ENCODE measurements at places on chromosomes 1 and 21.
A peak's percentile ranks its signal among the peaks of the same experiment; 100 is the strongest.

DNA sequence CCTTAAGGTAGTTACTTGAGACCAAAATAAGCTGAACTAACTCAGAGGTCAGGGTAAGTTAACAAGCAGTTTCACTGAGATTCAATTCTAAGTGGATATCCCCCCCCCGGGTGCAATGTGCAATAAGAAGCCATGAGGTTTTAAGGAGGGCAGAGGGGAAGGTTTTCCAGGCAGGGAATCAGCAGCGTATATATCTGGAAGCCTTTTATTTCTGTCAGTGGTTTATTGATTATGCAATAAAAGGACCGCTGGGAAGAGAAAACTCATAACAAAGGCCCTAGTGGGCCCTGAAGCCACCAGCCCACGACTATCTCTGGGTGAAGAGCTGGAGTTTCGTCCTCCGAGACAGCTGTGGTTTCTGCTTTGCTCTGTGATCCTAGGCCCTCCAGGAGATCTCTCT lies 53.1 kb upstream of the CTPS1 start:
- DNase-seq, result no peak

- no peak for DNase-seq
Measured at GRCh38 chr1:182624577-182624976, 20.4 kb upstream of the RGS16 start.

- no peak for DNase-seq
Measured at GRCh38 chr1:192538407-192539296, 36.9 kb upstream of the RGS1 start.

DNA sequence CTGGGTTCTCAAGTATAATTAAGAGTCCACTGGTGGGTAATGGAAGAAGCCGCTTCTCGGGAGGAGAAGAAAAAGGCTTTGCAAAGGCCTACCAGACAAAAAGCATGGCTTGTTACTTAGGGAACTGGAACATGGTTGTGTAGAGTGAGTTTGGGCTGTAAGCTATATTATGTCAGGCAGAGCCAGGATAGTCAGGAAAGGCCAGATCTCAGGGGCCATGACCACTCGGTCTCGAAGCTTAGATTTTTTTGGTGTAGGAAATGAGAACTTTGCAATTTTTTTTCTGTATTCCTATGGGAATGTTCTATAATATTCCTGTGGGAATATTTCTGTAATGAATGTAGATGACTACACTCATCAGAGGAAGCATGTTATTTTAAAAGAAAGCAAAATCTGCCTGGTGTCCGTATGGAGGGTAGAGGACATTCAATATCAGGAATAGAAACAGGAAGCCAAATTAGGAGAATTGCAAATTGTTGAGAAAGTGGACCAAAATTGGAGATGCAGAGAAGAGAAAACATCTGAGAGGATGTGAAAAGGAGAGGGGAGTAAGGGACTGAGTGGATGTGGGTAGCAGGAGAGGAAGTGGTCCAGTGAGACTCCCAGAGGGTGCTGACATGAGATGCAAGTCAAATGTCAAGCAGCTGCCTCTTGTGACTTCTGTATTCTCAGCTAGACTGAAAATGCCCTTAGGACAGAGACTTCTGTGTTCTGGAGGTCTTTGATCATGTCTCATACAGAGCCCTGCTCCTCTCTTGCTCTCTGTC lies 45.2 kb upstream of the HAO2 start:
- no peak for DNase-seq

GRCh38 chr1:53560581-53561502 lies 101.6 kb downstream of the DMRTB1 start:
- DNase-seq, result no peak

GRCh38 chr1:45508295-45509151 lies 8.4 kb downstream of the MMACHC start:
- DNase-seq, result no peak

DNA sequence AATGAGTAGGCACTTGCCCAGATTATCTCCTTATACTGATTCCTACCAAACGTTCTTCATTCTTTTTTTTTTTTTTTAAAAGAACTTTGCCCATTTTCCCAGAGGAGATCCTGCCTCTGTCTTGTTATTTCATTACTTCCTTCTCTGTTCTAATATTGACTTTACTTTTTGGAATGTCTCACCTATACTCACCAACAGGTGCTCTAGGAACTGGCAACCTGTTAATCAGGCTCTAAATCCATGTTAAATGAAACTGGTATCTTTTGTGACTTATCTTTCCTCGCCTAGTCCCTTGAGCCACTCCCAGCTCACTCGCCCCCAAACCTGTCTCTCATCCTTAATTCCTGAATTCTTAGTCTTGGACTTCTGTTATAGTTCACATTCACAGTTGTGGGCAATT lies 1.2 kb upstream of the CRCT1 start:
- DNase-seq, result no peak

DNA sequence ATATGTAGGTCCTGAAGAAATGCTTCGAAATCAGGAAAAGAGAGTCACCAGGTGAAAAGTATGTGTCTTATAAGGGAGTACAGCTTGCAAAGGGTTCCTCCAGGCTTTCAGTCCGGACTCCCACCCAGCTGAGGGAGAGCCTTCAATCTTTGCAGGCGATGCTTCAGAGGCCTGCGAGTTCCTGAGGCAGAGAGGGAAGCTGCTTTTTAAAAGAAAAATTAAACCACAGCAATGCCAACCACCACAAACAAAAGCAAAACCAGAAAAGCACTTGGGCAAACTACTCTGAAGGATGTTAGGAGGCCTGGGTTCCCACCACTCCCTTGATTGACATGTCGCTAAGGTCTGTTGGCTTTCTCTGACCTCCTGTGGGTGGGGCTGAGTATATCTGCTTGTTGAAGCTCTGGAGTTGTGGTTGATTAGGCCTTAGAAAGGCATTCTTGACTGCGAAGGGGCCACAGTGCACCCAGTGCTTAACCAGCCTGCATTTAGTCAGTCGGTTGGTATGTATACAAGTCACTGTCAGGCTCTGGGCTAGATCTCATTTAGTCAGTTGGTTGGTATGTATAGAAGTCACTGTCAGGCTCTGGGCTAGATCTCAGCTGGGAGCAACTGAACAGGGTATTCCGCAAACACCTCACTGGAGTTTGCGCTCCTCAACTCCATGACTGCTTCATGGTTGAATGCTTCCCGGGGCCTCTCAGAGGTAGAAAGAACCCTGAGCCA lies 1.2 kb downstream of the NIPAL3 start:
- DNase-seq, result no peak

GRCh38 chr1:20178634-20179370 lies 7.1 kb upstream of the UBXN10 start:
- no peak for DNase-seq

GRCh38 chr1:195954848-195955247 lies 653.4 kb downstream of the KCNT2 start:
- DNase-seq, result no peak

DNA sequence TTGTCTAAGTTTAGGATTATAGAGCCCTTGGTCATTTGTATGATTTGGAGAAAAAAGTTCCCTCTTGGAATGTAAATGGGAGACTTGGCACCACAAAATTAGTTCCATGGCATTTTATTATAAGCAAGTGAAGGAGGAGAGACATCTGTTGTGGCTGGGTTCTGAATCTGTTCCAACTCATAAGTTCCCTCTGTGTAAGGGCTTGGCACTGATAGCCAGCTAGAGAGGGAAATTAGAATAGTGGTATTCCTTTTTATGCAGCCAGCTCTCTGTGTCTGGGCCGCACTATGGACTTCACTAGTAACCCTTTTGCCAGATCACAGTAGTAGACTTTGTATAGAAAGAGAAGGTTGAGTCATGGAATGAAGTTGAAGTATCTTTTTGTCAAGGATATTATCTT lies 31.1 kb downstream of the GNAI3 start:
- no peak for DNase-seq

- DNase-seq, result no peak
Measured at GRCh38 chr1:246893191-246893939, 38.4 kb downstream of the AHCTF1 start.

- DNase-seq, result no peak
Measured at GRCh38 chr21:35197992-35198431, 148.9 kb upstream of the RUNX1 start.

GRCh38 chr1:28466226-28466778 lies 39.5 kb upstream of the RCC1 start:
- DNase-seq, result no peak

- DNase-seq, result no peak
Measured at GRCh38 chr1:195766709-195767108, 841.5 kb downstream of the KCNT2 start.

DNA sequence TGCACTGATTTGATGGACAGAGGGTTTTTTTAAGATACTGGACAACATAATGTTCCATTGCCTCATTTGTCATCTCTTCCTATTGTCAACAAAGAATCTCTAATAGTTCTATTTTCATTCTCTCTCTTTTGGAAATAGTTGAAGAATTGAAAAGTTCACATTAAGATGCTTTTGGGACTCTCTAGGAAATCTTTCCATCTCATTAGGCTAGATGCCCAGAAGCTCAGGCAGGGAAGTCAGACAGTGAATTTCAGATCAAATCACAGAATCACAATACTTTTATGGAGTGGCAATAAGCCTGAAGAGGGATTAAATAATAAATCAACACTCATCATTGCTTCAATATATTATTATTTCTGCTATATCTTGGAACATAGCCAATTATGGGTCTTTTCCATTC lies 29.2 kb downstream of the NEGR1 start:
- DNase-seq, result no peak

GRCh38 chr1:64472805-64473204 lies 2.9 kb downstream of the CACHD1 start:
- no peak for DNase-seq

DNA sequence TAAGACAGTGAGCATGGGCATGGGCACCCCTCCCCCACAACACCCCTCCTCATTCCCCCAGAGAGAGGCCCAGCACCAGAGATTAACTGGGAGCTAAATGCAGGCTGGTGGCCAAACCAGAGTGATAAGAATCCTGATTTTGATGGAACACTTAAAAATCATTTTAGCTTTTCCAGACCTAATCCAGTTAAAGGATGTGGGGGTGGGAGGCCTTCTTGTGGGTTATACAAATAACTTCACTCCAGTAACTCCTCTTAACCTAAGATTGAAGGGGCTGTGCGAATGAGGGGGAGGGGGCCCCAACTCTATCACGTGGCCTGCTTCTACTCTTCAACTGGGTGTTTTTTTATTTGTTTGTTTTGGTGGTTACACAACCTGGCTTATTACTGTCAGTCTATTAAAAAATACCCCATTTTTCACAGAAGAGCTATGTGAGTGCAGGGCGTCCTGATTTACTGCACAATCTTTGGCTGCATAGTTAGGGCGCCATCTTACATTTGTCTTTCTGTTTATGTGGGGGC lies 398.1 kb upstream of the LYPLAL1 start:
- no peak for DNase-seq

- DNase-seq, result peak; percentile 80
Measured at GRCh38 chr1:229342656-229343569, at the start of gene CCSAP. Gene CCSAP (minus strand): TSS chr1:229343047. CDS start chr1:229342465, 582 bp downstream.

GRCh38 chr1:85576266-85576641 lies 4.3 kb upstream of the CCN1 start:
- no peak for DNase-seq

- DNase-seq, result no peak
Measured at GRCh38 chr21:41952568-41953248, 1.1 kb downstream of the C2CD2 start.

- DNase-seq, result no peak
Measured at GRCh38 chr1:236228411-236228810, 53.3 kb downstream of the ERO1B start.

DNA sequence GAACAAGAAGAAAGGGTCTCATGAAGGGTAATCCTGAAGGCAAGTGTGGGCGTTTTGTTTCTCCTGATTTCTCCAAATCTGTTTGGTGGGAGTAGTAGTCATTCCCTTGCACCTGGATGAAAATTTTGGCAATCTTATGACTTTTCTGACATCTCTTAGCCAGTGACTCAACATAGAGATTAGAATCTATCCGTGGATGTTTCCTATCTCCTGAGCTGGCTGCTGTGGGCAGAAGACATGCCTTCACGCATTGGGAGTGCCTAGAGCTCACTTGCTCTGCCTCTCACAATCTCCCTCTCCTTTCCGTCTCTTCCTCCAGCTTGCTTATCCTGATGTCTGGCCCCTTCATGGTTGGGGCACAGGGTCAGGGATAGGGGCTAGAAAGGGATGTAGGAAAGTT lies 174.2 kb upstream of the NFIA start:
- DNase-seq, result no peak

DNA sequence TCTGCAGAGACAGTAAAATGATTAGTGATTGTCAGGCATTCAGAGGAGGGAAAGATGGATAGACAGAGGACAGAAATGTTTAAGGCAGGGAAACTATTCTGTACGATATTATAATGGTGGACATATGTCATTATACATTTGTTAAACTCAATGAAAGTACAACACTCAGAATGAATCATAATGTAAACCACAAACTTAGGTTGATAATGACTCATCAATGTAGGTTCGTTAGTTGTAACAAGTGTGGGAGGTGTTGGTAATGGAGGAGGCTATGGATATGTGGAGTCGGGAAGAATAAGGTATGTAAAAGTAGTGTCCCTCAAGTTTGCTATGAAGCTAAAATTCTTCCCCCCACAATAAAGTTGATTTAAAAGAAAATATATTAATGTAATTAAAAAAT lies 455.0 kb downstream of the BRINP3 start:
- no peak for DNase-seq

- DNase-seq, result no peak
Measured at GRCh38 chr1:246779561-246780175, 55.5 kb downstream of the SCCPDH start.

- no peak for DNase-seq
Measured at GRCh38 chr1:54583307-54583686, 35.3 kb downstream of the ACOT11 start.

- no peak for DNase-seq
Measured at GRCh38 chr1:208234721-208235120, 9.5 kb downstream of the PLXNA2 start.

GRCh38 chr1:195530961-195531360 lies 1077.3 kb downstream of the KCNT2 start:
- no peak for DNase-seq

- no peak for DNase-seq
Measured at GRCh38 chr21:17989780-17990179, 170.6 kb upstream of the C21orf91 start.

DNA sequence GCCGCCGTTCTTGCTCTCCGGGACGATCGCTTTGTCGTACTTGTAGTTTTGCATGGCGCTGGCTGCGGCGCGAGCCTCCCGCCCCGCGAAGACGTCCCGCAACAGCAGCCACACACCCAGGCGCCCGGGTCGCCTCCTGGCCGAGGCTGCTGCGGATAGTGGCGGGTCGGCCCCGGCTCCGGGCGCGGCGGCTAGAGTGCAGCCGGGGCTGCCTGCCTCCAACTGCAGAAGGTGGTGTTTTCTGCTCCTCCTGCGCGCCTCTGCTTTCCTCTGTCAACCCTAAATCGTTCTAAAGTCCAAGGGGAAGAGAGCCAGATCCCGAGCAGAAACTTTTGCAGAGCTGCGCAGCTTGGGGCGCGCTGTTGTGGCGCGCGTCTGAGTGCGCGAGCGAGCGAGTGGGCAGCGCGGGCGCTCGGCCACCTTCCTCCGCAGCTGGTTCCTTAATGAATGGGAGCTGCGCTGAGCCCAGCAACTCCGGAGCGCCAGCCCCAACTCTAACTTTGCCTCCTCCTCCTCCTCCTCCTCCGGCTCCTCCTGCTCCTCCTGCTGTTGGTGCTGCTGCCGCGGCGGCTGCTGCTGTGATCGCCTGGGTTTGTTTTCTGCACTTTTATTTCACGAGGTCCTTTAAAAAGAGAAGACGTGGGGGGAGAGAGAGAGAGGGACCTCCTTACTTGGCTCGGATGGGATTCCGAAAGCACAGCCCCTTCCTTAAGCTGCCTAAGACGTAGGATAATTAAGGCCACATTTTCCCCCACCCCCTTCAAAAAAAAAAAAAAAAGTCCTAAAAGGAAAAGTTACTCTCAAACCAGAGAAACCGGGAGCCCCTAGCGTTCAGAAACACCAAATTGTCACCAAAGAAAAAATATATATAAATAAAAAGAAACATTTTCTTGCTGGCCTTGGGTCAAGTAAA lies at the start of gene PLPP3:
Gene PLPP3, minus strand, starts transcription at position 601 of the 913 bp plus-strand sequence. Its CDS starts 547 bp downstream, at position 54.
- DNase-seq, result peak; percentile 86

GRCh38 chr21:45374826-45375455 lies 30.0 kb upstream of the COL18A1 start:
- no peak for DNase-seq

All from putamen (tissue), 1 donor.